Stimulated activated CD4-positive, alpha-beta T cell treated with anti-CD3 and anti-CD28 coated beads, Interleukin-15, amount 100 ng/mL, for 48 hours (primary cell): ENCODE measurements at places on chromosomes 11 and 22.

- DNase-seq: no peak
Observed at GRCh38 chr22:44595841-44596341, 97.9 kb upstream of the RTL6 start.

DNA sequence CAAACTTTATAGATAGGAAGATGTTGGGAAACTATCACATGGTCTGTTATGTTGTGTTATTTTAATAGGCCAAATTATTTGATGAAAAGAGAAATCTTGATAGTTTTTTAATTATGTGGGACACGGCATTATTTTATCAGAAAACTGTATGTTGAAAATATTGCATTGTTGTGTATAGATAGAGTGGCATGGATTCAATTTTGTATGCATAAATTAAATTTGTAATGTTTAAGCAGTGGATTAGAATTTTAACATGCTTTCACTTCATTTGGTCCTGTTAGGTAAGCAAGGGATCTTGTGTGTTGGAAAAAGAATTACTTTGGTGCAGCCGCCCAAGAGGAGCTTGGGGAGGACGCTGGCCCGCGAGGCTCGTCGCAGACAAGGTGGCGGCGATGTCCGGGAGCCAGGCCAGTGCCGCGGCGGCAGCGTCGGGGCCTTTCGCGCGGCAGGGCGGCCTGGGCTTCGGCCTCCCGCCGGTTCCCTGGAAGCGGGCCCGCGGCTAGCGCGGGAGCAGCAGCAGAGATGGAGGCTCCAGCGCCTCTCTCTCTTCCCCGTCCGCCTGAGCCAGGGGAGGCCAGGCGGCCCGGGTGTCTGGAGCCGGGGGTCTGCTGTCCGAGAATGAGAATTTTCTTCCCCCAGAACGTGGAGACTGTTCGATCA lies 82.7 kb downstream of the GGT1 start:
- no peak for DNase-seq

DNA sequence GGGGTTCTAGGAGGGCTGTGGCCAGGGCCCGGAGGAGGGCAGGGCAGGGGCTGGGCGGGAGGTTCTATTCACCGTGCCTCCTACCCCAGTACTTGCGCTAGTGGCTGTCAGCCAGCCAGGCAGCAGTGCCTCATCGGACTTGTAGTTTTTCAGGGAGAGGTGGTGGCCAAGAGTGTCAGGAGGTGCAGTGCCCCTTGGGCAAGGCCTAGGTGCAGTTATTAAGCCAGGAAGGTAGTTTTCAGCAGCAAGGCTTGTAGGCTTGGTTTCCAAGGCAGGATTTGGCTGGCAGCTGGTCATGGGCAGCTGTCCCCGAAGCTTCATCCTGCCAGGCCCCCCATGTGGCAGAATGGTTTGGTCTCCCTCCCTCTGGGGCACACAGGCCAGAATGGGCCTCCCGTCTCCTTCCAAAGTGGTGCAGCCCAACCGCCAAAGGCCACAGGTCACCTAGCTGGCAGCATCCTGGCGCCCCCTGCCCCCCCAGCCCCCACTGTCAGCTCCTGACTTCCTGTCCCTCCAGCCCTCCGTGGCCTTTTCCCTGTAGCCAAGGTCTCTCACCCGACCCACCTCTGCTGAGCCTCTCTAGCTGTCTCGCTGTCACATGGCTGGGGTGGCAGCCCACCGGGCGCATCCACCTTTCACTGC lies 8.5 kb downstream of the CCDC88B start:
- DNase-seq: no peak

DNA sequence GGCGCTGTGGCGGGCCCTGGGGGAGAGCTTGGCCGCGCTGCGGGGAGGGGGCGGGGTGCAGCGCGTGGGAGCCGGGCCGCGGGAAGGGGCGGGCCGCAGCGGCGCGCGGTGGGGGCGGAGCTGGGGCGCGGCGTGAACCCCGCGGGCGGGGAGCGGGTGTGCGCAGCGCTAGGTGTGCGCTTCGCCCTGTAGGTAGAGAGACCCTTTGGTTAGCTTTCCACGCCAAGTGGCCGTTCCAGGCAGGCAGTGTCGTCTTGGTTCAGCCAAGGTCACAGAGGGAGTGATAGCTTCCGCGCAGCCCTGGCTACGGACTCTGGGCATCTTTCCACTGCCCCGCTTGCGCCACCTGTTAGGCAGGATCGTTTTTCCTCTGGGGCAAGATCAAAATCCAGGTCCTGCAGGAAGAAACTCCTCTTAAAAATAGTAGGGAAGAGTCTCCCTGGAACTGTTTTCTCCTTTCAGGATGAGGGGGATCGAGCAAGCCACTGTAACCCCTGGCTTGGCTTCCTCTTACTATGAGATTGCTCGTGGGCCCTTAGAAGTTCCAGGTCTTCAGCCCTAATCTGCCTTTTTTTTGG lies 434 bp downstream of the BANF1 start:
- no peak for DNase-seq

- no peak for DNase-seq
Observed at GRCh38 chr11:92739041-92739440, 230.4 kb upstream of the MTNR1B start.
